ENCODE measurements at places on chromosomes 2 and 18.
A peak's percentile ranks its signal among the peaks of the same experiment; 100 is the strongest.

- DNase-seq: no peak
Measured at GRCh38 chr2:100928235-100928634, 73.9 kb upstream of the RPL31 start.

DNA sequence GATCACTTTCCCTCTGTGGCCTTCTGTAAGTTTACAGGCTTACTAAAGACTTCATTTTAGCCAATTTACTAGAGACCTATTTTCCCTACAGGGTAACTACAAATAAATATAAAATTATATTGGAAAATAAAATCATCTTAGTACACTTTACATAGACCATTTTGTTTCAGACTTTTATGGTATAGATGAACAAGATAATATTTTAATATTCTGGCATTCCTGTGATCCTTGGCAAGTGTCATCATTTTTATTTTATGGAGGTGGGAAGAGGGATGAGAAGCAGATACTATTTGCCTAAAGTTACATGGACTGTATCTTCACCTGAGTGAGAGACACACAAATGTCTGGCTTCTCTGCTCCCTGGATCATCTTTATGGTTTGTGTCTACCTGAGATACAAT lies 149.6 kb upstream of the CWC22 start:
- no peak for DNase-seq

- DNase-seq: no peak
Measured at GRCh38 chr2:6819668-6820067, 46.0 kb downstream of the CMPK2 start.

GRCh38 chr2:207506426-207506825 lies 23.3 kb upstream of the CREB1 start:
- DNase-seq: no peak

DNA sequence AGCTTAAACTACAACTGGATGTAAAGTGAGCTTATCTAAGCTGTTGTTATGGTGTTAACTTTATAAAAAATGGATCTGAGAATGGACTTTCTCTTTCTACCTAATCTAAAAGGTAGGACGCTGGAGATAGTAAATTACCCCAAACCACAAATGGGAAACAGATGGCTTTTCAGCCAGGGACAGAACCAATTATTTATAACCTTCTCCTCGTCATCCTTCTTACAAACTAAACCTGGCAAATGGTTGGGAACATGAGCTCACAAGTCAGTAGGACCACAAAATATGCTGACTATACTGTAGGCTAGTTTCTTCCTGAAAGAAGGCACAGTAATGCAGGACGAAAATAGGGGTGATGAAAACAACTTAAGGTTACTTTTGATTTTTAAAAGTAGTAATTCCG lies 32.7 kb upstream of the ZDBF2 start:
- no peak for DNase-seq

DNA sequence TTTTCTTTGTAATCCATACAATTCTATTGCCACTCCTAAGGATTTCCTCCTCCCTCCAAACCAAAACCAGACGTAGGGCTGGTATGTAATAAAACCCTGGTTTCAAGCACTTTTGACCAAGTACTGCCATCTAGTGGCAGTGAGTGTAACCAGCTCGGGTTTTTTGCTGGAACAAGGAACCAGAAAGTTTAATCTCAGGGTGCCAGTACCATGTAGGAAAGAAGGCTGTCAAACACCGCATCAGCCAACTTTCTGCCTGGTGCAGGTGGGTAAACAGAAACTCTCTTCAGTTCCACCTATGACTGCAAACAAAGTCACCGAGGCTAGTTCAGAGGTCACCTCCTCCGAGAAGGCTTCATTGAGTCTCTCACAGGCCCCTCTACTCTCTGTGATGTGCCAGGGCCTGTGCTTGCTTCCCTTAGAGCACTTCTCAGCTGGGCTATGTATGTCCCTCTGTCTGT lies 10.2 kb upstream of the THNSL2 start:
- DNase-seq: peak; percentile 69

GRCh38 chr2:18297534-18298058 lies 262.9 kb downstream of the RDH14 start:
- no peak for DNase-seq

DNA sequence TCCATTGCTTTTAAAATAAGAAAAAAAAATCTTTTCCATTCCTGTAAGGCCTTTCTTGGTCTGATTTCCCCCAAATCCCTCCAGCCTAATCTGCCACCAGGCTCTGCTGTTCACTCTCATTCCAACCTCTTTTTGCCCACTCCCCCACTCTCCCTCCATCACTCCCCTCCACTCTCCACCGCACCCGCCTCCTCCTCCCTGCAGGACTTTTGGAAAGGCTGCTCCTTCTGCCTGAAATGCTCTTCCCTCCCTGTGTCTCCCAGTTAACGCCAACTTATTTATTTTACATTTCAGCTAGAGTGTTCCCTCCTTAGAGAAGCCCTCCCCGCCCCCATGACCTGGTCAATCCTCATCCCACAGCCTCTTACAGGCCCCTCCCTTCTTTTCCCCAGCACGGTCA lies 4.7 kb upstream of the WNT6 start:
- no peak for DNase-seq

- DNase-seq: no peak
Measured at GRCh38 chr2:67281101-67281500, 116.0 kb upstream of the ETAA1 start.

DNA sequence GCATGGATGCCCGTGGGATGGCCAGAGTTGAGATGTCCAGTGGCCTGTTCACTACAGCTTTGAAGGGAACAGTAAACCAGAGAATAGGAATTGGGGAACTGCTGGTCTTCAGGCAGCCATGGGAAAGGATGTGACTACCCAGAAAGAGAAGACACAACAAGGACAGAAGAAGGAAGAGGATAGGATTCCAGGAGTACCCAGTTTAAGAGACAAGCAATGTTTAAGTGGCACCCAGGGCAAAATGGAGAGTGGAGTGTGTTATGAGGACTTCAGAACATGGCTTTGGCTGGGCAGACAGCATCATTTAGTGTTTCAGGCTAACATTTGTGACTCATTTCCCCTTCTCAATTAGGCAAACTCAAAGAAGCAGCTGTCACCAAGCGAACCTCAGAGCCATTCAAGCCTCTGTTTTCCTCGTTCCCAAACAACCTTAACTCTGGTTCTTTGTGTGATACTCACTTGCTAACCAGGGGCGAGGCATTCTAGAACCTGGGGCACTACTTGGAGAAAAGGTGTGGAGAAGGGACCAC lies 4.0 kb upstream of the FAM124B start:
- no peak for DNase-seq

GRCh38 chr2:64607381-64608304 lies 46.1 kb downstream of the SERTAD2 start:
- DNase-seq: no peak

GRCh38 chr2:105788670-105789290 lies 44.1 kb downstream of the NCK2 start:
- no peak for DNase-seq

DNA sequence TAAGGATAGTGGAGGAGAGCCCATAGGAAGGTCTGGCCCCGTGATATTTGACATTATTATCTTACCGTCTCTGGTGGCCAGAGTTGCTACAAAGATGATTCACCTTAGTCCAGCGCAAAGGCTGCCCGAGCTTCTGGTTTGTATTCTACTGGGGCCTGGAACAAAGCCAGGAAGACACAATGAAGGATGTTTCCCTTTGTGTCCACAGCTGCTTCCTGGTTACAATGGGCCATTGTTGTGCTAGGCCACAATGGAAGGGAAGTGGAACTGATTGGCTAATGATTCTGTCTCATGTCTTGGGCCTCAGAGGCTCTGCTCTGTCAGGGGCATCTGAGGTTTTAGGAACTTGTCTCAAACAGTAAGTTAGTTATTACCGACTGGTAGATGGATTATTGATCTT lies 132.2 kb downstream of the TDRD15 start:
- peak; percentile 77 for DNase-seq

DNA sequence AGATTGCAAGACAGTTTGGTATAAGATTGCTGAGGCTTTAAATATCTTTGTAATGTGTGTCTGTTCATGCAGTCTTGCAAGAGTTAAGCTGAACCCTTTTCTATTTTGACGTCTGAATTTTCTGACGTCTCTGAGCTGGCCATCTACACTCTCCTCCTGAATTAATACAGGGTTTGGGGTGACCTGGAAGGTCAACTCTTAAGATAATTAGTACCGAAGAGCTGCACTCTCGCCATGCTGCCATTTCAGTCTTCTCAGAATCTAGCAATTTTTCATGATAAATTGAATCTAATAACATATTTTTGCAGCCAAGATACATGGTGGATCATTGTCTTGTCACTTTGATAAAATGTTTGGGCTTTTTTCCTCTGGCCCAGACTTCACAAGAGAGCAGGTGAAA lies 1245.2 kb upstream of the CELF4 start:
- DNase-seq: no peak

GRCh38 chr2:231752061-231752460 lies 29.0 kb downstream of the PDE6D start:
- no peak for DNase-seq

DNA sequence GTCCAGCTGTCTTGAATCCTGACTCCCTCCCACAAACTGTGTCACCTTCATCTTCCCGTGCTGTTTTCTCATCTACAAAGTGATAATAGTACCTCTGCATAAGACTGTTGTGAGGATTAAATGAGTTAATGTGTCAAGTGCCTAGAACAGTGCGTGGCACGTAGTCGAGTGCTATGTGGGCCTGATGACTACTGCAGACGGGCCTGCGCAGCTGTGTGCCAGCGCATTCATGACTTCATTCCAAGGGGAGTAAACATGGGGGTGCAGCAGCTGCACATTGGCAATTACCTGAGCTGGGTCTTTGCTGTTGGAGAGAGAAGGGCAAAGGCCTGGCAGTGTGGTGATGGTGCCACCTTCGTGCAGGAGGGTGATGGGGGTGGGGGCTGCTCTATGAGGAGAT lies 5.0 kb downstream of the TEX44 start:
- peak; percentile 33 for DNase-seq

DNA sequence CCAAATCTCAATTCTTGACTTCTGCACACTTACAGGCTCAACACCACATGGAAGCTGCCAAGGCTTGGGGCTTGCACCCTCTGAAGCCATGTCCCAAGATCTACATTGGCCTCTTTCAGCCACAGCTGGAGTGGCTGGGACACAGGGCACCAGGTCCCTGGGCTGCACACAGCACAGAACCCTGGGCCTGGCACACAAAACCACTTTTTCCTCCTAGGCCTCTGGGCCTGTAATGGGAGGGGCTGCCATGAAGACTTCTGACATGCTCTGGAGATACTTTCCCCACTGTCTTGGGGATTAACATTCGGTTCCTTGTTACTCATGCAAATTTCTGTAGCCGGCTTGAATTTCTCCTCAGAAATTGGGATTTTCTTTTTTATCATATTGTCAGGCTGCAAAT lies 29.9 kb downstream of the SP9 start:
- DNase-seq: no peak

DNA sequence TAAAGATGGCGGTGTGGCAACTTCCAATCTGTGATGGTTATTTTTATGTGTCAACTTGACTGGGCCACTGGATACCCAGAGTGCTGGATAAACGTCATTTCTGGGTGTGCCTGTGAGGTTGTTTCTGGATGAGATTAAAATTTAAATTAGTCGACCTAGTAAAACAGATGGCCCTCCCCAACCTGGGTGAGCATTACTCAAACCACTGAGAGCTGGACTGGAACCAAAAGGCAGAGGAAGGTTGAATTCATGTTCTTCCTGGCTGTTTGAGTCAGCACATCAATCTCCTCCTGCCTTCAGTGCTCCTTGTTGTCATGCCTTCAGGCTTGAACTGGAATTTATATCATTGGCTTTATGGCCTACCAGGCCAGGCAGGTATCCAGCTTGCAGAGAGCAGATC lies 190.8 kb upstream of the RGPD4 start:
- peak; percentile 90 for DNase-seq

DNA sequence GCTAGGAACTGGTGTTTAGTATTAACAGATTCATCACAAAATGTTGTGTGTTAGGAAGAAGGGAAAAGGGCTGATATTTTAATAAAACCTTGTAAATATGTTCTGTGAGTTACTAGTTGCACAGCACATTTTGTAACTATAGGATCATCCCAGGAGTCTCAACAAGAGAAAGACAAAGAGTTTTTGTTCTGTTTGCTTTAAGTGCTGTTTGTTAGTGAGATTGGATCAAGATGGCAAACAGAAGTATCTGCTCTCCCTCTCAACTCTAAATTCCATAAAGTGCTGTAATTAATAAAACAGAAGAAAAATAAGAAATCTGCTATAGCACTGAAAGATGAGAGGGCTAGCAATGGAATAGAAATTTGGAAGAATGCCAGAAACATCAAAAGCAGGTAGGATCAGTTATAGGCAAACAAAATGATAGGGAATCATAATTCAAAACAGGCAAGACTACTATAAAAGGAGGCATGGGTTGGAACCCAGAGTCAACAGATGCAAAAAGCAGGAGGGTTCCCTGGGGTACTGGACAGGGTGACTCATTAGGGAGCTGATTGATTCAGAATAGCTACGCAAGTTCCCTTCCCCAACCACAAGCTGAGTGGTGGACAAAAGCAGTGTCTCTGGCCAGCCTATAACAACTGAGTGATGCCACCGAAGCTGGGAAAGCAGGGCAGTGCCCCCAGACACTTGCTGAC lies 75.8 kb downstream of the DYNC1I2 start:
- peak; percentile 26 for DNase-seq

GRCh38 chr2:219662566-219662965 lies 35.1 kb downstream of the SLC4A3 start:
- DNase-seq: peak; percentile 83

GRCh38 chr18:79007440-79007839 lies 27.8 kb downstream of the SALL3 start:
- no peak for DNase-seq

DNA sequence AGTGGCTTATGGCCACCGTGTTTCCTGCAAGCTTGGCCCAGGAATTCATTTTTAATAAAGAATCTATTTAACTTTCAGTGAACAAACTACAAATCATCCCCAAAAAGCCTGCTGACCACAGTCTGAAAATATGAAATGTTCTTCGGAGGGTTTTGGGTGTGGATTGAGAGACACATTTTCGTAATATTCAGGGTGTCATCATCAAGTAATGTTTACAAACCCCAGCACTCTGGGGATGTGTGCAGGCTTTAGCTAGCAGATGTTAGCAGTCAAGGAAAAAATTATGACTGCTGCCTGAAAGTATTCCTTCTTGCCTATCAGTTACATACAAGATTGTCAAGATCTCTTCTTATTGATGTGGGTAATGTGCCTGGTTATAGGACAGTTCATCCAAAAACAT lies 143.9 kb upstream of the FN1 start:
- no peak for DNase-seq

DNA sequence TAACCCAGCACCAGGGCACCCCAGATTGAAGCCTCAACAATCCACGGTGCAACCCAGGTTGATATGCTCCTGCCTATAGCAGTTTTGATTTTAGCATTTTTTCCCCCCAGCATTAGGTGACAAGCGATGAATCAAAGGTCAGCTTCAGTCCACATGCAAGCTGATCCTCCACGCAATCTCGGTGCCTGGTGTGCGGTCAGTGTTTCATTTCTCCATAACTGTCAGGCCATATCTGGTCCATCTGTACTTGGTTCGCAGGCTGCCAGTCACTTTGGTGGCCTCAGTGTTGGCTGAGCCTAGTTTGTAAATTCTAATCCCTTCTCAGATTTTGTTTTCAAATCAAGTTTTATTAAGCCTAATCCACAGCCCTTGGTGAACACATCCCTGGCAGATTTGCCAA lies 30.2 kb downstream of the KCNG3 start:
- DNase-seq: no peak

Data from renal cortical epithelial cell (primary cell).